ENCODE measurements at places on chromosomes 6 and 20.
A peak's percentile ranks its signal among the peaks of the same experiment; 100 is the strongest.

DNA sequence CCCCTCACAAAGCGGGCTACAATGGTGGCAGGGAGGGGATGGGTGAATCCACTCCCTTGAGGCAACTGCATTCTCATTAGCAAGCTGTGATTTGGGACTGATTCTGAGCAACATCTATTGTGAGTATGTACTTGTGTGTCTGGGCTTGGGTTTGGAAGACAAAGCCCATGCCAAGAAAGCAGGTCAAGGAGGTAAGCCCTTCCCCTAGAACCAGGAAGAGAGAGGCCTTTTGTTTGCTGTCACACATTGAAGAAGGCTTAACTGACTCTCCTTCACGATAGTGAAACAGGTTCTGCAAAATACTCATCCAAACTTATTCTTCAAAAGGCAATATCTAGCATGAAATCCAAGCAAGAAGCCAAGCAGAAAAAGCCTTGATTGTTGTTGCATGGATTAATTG lies 403.1 kb upstream of the ID4 start:
- DNase-seq: no peak

DNA sequence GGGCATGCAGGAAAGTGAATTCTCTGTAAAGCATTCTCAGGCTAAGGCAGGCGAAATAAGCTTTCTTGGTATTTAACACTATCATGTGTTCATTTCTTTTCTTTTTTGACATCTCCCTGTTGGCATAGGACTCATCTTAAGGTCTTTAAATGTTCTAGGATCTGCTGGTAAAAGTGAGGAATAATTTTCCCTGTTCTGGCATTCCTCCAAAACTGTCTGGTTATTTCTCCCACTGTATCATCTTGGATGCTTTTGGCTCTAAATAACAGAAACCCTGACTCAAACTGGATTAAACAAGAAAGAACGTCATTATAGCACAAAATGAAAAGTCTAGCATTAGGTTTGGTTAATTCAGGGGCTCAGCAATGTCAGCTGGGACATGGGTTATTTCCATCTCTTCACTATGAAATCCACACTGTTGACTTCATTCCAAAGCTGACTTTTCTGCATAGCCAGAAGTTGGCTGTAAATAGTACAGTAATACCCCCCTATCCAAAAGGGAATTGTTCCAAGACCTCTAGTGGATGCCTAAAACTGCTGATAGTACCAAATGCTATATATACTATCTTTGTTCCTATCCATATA lies 37.9 kb upstream of the SNAP25 start:
- no peak for DNase-seq

- DNase-seq: no peak
Observed at GRCh38 chr20:37973059-37973910, 60.0 kb downstream of the TTI1 start.

DNA sequence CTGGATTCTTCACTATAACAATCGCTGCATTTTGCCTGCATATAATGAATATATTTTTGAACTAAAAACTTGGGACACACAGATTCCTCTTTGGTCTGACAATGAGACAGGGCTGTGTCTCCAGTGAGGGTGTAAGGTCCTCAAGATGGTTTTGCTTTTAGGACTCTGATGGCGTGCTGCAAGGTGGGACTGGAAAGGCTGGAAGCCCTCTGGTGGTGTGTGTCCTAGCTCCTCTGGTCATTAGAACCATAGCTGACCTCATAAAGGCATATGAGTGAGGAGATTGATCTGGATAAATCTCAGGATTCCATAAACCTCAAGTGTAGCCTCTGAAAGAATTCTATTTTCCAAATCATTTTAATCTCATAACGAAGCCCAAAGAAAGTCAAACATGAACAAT lies 108.4 kb upstream of the ASF1A start:
- no peak for DNase-seq

DNA sequence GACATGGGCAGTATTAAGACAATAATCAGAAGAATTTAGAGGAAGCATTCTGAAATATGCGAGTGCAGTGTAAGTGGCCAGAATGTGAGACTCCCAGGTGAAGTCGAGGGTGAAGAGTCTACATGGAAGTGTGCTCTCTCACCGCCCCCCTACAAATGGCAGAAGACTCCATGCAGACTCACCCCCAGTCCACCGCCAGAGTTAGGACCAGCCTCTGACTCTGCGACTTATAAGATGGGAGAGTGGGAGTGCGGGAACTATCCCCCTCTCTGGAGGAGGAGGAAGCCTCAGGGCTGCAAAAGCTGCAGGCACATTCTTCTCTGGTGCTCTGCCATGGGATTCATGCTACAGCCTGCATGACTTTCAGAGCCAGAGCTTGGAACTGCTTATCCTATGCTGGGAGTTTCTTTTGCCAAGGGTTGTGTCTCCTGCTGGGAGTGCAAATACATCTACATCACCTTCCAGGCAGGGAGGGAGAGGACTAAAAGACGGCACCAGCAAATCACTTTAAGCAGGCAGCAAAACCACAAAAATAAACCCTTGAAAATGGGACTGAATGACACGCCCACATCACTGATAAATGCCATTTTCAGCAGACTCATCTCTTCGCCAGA lies 206.7 kb upstream of the SULF2 start:
- DNase-seq: no peak

DNA sequence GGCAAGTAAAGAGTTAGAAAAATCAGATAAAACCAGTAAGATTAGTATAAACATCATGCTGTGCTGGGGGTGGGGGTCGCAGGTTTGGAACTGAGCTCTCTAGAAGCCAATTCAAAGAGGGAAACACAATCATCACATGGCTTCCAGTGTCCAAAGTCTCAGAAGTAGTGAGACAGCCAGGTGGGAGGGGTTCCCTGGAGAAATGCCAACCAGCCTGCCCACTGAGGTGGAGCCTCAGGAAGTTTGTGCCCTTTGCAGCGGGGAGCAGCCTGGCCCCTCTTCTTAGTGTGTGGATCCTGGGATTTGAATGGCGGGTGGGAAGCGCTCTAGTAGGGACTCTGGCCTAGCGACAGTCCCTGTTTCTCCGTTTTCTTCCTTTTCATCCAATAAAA lies 21.4 kb downstream of the C6orf15 start:
- DNase-seq: no peak

DNA sequence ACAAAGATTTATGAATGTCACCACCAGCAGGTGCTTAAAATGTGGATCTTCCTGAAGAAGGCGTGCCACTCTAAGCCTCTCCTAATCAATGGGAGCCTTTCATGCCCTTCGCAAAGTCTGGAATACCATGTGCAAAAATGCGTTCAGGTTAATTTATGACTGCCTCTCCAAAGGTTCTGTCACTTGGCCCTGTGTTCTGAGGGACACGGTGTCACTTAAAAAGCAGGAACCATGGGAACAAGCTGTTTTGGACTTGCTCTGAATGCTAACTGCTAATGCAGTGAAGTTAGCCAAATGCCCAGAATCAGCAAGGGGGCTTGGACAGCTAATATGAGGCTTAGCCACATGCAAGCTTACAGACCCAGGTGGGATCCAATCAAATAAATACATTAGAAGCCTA lies 250.3 kb downstream of the TSHZ2 start:
- no peak for DNase-seq

DNA sequence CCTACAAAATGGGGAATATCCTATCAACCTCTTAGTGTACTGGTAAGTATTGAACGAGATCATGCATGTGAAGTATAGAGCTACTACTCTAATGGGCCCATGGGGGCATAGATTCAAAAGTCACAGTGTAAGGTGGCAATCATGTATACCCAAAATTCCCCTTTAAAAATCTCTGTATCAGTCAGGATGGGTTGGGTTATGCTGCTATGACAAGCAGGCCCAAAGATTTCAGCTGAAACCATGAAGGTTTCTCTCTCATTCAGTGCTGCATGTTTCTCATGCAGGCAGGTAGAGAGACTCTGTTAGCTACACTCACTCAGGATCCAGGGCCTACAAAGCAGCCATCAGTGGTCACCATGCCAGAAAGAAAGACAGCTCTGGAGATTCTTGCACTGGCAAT lies 166.6 kb downstream of the MAFB start:
- no peak for DNase-seq

- no peak for DNase-seq
Observed at GRCh38 chr6:36319436-36319762, 17.3 kb downstream of the BNIP5 start.

- no peak for DNase-seq
Observed at GRCh38 chr6:27545271-27546046, 72.6 kb upstream of the ZNF184 start.

DNA sequence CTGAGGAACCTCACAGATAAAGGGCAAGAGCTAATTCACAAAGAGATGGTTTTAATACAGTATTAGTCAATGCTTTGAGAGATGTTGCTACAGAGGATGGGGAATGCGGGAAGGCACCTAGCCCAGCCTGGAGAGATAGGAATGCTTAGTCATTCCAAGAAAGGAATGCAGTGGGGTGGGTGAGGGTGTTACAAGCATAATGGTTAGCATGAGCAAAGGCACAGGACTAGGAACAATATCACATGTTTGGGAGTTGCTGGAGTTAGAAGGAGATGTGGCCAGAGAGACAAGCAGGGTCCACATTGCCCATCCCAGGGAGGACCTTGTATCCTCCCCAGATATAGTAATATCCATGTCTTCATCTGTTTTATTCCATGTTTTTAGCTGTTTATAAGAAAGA lies 107.0 kb upstream of the OGFRL1 start:
- no peak for DNase-seq

DNA sequence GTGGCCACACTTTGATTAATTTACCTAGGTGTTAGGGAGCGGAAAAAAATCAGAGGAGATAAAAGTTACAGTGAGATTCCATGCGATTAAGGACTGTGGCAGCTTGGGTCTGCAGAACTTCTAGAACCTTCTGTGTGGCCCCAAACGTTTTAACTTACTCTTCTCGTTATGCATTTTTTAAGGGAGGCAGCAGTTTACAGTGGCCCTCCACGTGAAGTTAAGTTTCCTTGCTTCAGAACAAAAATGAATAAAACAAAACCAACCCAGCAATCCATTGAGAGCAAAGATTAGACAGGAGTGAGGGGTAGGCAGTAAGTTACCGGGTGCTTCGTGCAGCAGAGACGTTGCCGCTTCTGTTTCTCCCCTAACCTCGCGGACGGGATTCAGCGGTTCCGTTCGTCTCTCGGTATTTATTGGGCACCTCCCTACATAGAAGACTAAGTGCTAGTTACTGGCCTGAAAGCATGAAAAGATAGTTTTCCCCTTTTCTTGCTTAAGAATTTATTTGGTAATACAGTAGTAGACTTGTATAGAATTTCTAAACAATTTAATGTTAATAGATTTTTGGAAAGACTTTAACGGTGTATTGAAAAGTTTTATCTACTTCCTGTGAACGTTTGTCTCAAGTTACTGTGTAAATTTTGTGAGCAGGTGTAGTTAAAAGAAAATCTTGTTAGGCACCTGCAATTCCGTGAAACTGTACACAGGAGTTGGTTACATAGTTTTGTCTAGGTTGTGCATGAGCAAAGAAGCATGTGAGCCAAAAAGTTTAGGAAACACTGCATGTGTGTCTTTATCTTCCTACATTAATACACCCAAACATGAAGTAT lies 1.1 kb downstream of the BAG2 start:
- DNase-seq: no peak

- no peak for DNase-seq
Observed at GRCh38 chr6:21199262-21199661, 394.3 kb upstream of the SOX4 start.

GRCh38 chr6:79250559-79250958 lies 16.1 kb upstream of the HMGN3 start:
- no peak for DNase-seq

- peak; percentile 63 for DNase-seq
Observed at GRCh38 chr6:37210313-37210968, 40.5 kb downstream of the PIM1 start.

DNA sequence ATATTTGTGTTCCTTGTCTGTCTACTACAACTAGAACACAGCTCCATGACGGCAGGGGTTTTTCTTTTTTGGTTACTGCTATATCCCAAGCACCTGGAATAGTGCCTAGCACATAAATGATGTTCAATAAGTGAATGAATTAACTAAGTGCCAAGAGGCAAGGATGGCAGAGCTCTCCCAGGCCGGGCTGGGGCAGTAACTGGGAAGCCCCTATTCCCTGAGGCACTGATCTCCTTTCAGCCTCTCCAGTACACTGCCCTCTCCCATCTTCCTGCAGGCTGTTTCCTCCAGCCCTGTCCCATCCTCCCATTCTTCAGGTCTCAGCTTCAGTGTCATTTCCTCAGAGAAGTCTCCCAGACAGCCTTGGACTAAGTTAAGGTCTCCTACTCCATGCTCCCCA lies 29.0 kb upstream of the SPDEF start:
- DNase-seq: no peak

- no peak for DNase-seq
Observed at GRCh38 chr6:97305414-97306066, 22.5 kb upstream of the MMS22L start.

- no peak for DNase-seq
Observed at GRCh38 chr6:43992783-43993644, 134.2 kb downstream of the MRPL14 start.

DNA sequence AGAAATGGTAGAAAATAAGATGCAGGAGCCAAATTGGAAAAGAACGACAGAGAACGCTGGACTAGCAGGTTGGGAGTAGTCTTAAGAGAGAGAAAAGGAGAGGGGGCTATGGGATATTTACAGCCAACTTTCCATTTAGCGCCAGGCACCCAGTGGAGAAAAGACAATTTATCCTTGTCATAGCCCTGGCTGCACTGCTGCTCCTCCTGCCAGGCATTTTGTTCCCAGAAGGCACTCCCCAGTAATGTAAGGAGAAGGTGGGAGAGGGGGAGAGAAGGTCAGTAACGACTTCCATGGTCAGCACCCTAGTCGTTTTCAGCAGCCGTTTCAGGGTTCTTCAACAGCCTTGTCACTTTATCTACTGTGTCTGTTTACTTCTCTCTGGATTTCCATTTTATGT lies 159.0 kb downstream of the TRMT11 start:
- DNase-seq: no peak

DNA sequence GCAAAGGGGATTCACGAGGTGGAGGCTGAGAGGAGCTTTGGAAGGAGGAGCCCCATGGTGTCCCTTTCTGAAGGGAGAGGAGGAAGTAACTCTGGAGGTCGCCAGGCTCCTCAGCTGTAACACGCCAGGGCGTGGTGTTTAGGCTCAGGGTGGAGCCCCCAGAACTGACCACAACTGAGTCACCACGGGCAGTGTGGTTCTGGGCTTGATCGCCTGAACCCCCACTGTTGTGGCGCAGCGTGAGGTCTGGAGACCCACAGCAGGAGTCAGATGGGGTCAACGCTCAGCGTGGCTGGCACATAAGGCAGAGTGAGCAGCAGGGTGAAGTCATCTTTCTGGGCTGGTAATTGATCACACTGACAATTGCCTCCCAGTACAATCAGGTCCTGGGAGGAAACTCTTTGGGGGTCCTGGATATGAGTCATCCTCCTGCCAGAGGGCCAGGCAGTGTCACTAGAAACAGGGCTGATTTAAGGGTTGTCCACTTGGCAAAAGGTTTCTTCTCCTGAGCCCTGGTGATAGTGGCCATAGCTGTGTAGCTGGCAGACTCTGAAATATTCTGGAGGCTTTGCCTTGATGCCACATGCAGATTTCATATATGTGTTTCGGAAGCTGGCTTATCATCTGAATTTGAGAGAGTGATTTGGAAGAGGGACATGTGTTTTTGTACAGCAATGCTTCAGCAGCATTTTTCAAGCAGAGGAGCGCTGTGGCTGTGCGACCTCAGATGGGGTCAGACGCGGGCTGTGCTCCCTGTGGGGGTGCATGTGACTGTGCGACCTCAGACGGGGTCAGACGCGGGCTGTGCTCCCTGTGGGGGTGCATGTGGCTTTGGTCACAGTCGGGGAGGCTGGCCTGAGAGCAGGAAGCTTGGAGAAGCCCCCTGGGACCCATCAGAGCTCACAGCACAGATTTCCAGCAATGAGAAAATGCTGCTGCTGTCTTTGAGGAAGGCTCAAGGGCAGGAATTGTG lies 50.0 kb downstream of the SYNJ2 start:
- DNase-seq: no peak

GRCh38 chr6:21426841-21427490 lies 166.6 kb upstream of the SOX4 start:
- no peak for DNase-seq

Measured in effector CD8-positive, alpha-beta T cell (primary cell).